ENCODE measurements at places on chromosomes 4 and X.

DNA sequence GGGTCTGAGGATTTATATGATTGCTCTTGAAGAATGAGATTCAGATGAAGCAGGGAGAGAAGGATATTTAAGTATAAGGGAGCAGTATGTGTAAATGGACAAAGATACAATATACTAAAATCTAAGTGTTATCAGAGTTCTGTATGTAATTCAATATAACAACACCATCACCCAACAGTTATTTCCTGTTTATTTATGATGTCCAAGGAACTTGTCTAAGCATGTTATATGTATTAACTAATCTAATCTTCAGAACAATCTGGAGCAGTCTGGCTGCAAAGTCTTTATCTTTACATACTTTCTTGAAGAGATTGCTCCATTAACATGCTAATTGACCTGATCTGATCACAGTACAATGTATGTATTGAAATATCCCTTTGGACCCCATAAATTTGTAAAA, 203.8 kb upstream of the WDFY3 start:
- no peak for DNase-seq

DNA sequence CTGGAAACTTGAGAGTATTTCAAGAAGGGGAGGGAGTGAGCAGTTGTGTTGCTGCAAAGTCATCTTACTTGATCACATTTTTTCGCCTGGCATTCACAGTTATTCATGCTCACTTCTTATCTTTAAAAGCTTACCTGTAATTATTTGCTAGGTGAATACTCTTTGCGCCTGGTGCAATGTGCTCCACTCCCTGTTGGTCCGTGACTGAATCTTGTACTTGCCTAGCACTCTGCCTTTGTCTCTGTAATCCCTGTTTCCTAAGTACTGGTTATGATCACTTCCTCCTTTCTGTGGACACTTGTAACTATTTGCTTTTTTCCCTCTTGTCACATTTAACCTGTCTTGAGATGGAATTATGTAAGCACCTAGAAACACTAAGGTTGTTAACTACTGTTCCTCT, 5.8 kb downstream of the BMP2K start:
- DNase-seq = no peak

DNA sequence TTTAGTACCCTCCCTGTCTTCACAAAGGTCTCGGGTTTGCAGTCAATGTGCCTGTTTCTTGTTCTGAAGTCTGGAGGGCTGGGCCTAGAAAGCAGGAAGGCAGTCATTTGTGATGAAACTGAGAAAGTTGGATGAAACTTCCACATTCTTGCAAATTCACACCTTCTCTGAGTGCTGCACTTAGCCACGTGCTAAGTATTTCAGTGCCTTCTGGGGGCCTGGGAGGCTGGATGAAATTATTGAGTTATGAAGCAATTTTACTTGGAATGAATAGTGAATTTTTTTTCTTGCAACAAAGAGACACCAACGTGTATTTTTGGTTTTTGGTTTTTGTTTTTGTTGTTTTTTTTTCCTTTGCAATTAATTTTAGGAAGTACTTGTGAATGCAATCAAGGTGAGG, 71.2 kb downstream of the MSX1 start:
- no peak for DNase-seq

- DNase-seq = no peak
Observed at GRCh38 chr4:37597034-37597433, 89.1 kb downstream of the RELL1 start.

Measured in D721Med (cell line).